CD4-positive, alpha-beta T cell treated with Interleukin-6 at 100 ng/mL for 8 hours (primary cell): ENCODE measurements at places on chromosomes 11 and 22.

DNA sequence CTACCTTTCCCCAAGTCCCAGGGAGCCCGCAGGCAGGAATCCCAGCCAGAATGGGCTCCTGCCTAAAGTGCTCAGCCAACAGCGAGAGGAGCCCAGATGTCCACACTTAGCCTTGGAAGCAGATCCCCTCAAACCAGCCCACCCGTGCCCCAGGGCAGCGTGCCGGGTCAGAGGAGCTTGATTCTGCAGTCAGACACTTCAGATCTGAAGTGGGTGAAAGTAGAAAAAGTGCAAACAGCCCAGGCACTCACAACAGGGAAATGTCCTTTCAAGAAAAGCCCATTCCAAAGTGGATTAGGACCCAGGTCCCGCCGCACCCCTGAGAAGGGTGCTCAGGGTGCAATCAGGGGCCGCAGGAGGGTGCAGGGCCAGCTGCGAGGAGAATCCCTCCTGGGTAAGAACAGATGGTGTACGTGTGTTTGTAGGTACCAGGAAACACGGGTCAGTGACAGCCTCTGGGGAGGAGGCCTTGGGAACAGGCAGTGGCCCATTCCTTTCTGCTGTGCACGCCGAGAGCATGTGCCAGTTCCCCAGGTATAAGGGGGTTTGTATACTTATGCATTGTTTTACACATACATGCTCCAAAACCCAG is 17.7 kb downstream of the ELFN2 start:
- DNase-seq = no peak

DNA sequence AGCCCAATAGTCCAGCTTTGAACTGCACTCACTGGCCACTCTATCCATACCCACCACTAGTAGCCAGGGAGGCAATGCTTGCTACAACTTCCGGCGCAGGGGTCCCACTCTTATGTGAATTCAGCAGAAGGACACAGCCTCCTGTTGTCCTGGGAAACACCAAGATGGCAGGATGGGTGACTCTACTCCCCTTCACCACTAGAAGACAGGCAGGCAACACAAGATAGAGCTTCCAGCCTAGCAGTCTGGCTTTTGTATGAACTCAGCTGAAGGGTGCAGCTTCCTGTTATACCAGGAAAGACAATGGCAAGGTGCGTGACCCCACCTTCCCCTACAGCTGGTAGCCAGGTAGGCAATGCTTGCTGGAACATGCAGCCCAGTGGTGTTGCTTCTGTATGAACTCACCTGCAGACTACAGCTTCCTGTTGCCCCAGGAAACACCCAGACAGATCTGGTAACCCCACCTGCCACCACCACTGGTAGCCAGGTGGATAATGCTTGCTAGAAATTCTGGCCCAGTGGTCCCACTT is 205.2 kb upstream of the KIRREL3 start:
- no peak for DNase-seq

GRCh38 chr11:126918556-126918955 is 82.0 kb downstream of the KIRREL3 start:
- no peak for DNase-seq

GRCh38 chr11:66492161-66492865 is 12.1 kb downstream of the DPP3 start:
- no peak for DNase-seq

DNA sequence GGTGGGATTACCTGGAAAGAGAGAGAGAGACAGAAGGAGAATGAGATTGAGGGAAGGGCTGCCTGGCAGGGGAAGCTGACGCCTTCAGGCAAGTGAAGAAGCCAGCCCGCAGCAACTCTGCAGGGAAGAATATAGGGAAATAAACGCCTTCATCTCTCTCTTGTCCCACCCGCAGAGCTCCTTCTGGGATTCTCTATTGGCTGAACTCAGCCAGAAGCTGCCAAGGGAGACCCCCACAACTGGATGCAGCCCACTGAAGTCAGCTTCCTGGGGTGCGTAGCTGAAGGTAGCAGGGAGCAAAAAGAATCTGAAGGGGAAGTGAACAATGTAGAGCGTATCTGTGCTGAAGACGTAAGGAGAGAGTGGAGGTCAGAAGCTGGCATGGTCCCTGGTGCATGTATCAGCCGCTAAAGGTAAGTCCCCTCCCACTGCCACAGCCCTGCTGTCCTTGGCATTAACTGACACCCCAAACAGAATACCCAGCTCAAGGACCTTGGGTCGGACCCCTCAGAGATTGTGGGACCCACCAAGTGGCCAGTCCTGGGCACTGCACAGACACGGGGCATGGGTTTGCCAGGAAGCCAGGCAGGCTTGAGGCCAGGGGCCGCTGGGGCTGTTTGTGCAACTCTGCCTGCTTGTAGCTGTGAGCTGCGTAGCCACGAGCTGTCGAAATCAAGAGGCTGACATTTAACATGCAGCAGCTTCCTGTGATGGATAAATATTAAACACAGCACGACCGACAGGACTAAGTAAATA is 469.9 kb downstream of the MN1 start:
- no peak for DNase-seq

DNA sequence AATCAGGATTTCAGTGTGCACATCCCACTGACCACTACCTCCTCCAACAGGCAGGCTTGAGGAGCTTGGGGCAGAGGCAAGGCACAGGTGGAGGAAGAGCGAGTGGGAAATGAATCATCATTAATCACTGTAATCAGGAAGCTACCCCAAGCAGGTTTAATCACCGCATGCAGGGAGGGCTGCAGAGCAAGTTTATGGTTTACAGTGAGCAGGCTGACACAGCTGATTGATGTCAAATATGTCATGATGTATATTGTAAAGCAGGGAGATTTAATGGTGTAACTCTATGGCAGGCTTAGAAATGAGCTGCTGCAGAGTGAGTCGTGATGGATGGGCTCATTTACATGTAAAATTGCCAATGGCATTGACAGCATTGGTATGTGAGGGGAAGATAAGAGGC is 441.0 kb downstream of the NTM start:
- no peak for DNase-seq

GRCh38 chr22:19352217-19352616 is 60.7 kb upstream of the CLTCL1 start:
- no peak for DNase-seq

- DNase-seq = no peak
These were observed 27.9 kb downstream of the PPFIA1 start for GRCh38 chr11:70298243-70298915.

DNA sequence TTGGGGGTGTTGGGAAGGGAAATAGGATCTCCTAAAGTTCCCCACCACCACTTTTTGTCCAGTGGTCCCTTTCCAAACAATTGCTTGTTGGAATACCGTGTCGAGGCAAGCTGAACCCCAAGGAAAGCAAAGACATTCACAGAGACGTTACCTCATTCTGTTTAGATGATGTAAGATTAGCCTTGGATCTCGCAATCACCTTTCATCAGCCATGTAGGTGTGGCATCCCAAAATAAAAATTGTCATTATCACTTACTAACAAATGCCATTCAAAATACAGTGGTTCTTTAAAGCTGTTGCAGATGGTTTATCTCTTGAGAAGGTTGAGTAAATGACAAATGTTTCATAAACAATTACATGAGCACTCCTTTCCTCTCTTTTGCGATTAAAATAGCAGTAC is 86.5 kb upstream of the SLC25A18 start:
- no peak for DNase-seq

GRCh38 chr11:77191823-77192495 is 63.9 kb downstream of the MYO7A start:
- peak; percentile 25 for DNase-seq

- no peak for DNase-seq
These were observed 53.7 kb downstream of the RDX start for GRCh38 chr11:110242746-110243145.

DNA sequence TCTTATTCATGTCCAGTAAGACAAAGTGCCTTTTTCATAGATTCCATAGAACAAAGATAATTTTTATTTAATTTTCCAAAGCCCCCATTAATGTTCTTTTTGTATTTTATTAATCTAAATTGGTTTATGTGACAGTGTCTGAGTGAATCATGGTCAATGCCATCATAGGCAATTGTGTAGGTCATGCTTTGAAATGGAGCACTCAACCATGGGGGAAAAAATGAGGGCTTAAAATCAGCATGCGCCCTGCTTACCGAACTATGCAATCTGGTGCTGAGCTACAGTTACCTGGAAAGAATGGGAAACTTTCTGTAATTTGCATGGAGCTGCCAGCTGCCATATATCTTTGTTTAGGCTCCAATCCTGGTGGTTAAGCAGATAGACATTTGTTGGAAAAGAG is 28.4 kb upstream of the RAB38 start:
- DNase-seq = no peak

- no peak for DNase-seq
These were observed 3.2 kb downstream of the FUT4 start for GRCh38 chr11:94546886-94547285.

DNA sequence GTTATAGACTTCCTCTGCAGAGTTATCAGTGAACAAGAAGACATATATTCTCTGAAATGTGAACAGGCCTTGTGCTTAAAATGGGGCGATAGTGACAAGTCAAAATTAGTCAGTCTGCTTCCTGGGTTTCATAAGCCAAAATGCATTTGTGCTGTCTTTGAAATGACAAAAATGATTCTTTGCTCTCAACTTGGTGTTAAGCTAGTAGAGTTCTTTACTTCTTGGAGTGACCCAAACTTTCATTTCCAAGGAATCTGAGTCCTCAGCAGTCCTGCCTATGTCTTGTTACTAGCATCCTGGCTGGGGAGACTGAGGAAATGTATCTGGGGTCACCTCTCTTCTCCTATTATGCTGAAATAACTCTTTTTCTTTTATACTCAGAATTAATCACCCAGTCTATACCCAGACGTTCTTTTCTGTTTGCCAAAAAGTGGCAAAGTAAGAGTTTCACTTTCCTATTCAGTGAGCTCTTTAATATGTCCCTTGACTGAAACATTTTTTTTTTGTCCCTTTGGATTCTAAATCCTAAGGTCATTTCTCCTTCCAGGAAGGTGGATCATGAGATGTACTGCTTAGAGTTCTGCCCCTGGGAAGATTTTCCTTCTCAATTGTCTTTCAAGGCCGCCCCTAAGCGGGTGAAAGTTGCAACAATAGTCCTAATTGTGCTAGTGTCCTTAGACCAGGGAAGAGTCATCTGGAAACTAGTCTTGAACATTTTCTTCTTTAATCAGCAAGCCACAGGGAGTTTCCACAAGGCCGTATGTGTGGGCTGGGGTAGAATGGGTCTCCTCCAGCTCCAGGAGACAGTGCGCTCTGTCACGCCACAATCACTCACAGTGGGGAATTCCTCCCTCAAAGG is 53.0 kb upstream of the RDX start:
- peak; percentile 3 for DNase-seq

- no peak for DNase-seq
These were observed 12.4 kb downstream of the SEC14L3 start for GRCh38 chr22:30459181-30460052.

DNA sequence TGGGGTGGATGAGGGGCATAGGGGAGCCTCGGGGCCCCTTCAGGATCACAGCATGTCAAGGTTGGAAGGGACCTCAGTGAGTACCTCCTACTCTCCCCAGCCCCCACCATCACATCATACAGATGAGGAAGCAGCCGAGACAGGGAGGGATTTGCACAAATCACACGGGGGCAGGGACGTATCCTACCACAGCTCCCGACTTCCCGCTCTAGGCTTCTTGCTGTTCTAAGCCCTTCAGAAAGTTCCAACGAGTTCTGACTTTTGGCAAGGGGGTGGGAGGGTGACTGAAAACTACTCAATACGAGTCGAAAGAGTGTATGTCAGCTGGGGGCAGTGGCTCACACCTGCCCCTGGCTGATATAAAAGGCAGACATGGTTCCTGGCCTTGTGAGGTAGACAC is 4.7 kb upstream of the RAD9A start:
- no peak for DNase-seq

- no peak for DNase-seq
These were observed 182.9 kb upstream of the CTSC start for GRCh38 chr11:88520391-88520790.
